ENCODE measurements at places on chromosomes 16 and 17.

DNA sequence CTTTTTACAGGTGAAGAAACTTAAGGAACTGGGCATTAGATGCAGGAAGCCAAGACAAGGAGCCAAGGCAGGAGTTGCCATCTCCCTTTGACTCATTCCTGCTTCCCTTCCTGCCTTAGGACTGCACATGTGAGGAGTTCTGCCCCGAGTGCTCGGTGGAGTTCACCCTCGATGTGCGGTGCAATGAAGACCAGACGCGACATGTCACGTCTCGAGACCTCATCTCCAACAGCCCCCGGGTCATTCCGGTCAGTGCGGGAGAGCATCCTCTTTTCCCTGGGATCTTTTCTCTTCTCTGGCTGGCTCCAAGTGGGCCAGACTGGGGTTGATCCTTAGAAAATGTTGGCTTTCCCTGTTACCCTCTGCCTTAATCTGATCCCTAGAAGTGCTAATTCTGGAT lies 6.6 kb downstream of the POLR2C start:
- no peak for DNase-seq

- no peak for DNase-seq
These were observed 2.8 kb downstream of the DCUN1D3 start for GRCh38 chr16:20897253-20897897.

- no peak for DNase-seq
These were observed 26.1 kb upstream of the VAT1L start for GRCh38 chr16:77762262-77762661.

GRCh38 chr17:77312061-77312701 lies 171.4 kb downstream of the SEC14L1 start:
- DNase-seq, result no peak

- DNase-seq, result no peak
These were observed 6.0 kb upstream of the BHLHA9 start for GRCh38 chr17:1264196-1264595.

GRCh38 chr17:77959926-77960521 lies 1.5 kb downstream of the TNRC6C start:
- no peak for DNase-seq

DNA sequence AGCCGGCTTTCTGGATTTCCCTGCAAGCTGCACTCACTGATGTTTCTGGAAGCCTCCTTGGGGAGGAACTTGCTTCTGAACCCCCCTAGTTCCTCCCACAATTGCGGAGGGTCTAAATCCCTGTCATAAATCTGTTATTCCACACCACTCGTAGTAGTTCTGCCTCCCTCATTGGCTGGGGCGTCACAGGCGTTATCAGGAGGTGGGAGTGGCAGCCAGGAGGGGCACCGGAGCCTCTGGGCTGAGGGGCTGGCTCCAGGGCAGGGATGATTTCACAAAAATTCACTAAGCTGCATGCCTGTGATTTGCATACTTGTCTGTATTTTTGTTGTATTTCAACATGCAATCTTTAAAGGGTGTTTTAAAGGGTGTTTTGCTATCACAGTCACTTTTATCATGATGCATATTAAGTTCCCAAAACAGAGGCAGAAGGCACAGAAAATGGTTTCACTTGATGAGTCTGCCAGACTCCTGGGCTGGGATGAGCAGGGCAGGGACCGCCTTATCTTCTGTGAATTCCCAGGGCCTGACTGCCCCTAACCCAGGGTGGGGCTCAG lies 176.2 kb upstream of the FOXF1 start:
- no peak for DNase-seq

- DNase-seq, result peak; percentile 40
These were observed 22.5 kb upstream of the ENPP7 start for GRCh38 chr17:79707931-79708891.

DNA sequence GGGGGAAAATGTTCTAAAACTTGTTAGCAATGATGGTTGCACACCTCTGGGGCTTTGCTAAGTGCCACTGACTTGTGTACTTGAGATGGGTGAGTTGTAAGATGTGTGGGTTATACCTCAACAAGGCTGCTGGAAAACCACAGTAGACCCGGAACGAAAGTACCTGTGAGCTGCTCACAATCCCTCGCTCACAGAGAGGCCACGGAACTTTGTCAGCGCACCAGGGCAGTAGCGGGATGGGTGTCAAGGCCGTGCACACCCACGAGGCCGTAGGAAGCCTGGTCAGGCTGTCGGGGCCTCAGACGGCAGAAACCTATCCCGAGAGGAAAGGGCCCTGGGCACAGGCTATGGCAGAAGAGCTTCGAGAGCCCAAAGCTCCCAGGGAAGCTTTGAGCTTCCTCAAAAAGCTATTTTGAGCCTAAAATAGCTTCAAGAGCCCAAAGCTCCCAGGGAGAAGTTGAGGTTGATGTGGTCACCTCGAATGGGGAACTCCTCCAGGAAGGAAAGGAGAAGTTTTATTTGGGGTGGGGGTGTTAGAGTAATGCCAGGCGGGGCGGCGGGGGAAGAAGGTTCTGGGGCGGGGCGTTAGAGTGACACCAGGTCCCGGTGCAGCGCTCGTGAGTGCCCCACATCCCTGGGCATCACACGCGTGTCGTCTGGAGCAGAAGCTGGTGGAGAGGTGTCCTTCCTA lies 19.0 kb downstream of the CBFA2T3 start:
- DNase-seq, result no peak

GRCh38 chr16:19515757-19516156 lies 6.1 kb downstream of the GDE1 start:
- no peak for DNase-seq

DNA sequence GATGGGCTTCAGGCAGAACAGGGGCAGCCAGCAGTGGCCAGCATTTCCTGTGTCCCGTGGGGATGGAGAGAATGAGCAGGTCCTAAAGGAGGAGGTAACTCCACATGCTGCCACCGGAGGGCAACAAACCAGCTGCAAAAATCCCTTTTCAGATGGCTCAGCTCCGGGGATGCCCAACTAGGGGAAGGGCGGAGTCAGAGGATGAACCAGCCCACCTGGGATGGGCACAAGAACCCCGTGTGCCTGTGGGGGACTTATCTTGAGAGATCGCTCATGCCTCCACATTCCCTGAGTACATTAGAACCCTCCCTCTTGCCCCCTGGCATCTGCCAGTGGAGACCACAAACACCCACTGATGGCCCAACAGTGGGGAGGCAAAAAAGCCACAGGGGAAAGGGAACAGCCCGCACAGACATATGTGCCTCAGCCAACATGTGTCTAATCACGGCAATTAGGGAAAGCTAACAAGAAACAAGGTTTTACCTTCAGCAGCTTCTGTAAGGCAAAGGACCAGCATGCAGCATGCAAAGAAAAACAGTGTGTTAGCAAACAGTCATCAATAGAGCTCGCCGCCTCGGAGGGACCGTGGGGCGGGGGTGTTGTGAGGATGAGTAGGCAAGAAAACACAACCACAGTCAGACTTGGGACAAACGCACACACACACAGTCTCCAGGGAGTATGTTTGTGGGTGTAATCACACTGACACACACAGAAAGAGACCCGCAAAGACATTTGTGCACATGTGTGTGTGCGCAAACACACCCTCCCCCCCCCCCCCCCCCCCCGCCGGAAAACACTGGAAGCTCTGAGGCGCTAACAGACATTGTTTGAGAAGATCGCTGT lies 64.0 kb downstream of the MYO18A start:
- DNase-seq, result peak; percentile 21

GRCh38 chr16:72963533-72964315 lies 84.2 kb downstream of the ZFHX3 start:
- DNase-seq, result no peak

DNA sequence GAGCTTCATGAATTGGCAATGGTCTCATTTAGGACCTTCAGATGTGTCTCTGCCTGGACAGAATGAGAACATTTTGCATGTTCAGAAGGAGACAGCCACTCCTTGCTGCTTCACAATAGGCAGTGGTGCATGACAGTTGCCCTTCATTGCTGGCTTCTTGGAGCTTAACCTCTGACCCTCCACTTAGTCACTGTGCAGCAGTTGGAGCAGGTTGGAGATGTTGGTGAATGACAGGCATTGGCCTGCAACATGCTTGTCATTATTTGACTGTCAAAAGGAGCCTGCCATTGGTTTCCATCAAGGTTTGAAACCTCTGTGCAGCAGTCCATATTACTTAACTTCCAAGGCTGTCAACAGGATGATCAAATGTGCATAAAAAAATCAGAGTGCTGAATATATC lies 22.7 kb downstream of the FTO start:
- DNase-seq, result no peak

- no peak for DNase-seq
These were observed 19.1 kb downstream of the TRARG1 start for GRCh38 chr17:1298606-1299005.

GRCh38 chr17:18933102-18934058 lies 18.6 kb upstream of the SLC5A10 start:
- DNase-seq, result no peak

GRCh38 chr17:61389670-61390478 lies 9.8 kb upstream of the TBX2 start:
- DNase-seq, result peak; percentile 36

GRCh38 chr17:32497431-32498205 lies 10.8 kb downstream of the CDK5R1 start:
- DNase-seq, result no peak

GRCh38 chr17:82779541-82779940 lies 27.7 kb downstream of the TBCD start:
- no peak for DNase-seq

DNA sequence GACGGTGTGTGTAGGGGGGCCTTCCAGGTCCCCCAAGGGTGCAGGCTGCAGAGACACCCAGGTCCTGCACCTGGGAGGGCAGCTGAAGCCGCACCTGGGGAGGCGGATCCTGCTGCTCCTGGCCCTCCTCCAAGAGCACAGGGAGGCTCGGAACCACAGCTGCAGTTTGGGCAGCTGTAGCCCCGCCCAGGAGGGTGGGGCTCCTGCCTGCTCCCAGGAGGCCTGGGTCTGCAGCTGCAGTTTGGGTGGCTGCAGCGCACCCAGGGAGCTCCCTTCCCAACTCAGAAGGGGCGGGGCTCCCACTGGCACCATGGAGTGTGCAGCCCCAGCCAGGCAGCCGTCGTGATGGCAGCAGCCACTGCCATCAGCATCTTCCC lies 69.4 kb upstream of the NKD1 start:
- no peak for DNase-seq

DNA sequence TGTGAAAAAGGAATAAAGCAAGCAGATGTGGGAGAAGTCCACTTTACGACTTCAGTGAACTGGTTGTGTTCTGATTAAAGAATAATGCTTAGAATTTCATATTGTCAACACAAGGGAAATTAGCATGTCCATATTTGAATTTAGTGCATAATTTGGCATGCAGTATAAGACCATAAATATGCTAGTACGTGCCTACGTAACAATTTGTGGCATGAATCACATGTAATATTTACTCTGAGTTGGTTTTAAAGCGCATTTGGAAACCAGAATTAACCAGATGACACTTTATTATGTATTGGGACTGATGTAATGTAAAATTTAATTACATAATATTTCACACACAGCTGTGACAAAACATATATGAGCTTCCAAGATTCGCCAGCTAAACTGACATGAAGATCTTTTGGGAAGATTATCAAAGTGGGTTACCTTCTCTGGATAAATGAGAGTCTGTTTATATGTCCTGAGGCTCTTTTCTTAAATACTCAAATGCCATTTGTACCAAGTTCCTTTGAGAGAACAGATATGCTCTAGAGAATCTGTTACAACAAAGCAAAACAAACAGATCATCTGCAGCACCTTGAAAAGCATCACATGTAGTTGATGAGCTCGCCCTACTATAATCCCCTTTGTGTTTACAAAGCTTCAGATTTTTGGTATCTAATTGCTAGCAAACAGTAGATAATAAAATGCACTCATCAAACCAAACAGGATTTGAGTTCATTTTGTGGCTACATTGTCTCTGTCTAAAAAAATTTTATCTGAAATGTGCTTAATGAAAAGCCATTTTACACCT lies 1468.6 kb downstream of the CDH11 start:
- DNase-seq, result no peak

- no peak for DNase-seq
These were observed 21.4 kb downstream of the HAPSTR1 start for GRCh38 chr16:9112844-9113186.

DNA sequence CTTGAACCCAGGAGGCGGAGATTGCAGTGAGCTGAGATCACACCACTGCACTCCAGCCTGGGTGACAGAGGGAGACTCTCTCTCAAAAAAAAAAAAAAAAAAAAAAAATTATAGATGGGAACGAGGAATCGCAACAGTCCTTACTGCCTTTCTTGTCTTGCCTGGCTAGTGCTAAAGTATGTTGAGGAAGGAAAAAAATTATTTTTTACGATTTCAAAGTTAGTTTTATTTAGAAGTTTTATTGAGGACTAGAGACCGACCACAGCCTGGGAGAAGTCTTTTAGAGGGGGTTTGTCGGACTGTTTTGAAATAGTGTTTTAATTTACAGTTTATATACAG lies 15.8 kb upstream of the DNAH17 start:
- DNase-seq, result no peak

DNA sequence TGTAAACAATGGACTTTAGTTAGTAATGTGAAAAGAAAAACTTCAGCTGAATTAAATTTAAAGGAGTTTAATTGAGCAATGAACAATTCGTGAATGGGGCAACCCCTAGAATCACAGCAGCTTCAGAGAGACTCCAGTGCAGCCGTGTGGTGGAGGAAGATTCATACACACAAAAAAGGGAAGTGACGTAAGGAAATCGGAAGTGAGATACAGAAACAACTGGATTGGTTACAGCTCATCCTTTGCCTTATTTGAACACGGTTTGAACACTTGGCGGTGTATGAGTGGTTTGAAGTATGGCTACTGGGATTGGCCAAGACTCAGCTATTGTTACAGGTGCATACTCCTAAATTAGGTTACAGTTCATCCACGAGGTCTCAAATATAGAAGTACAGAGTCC lies 460.4 kb upstream of the ASIC2 start:
- no peak for DNase-seq

DNA sequence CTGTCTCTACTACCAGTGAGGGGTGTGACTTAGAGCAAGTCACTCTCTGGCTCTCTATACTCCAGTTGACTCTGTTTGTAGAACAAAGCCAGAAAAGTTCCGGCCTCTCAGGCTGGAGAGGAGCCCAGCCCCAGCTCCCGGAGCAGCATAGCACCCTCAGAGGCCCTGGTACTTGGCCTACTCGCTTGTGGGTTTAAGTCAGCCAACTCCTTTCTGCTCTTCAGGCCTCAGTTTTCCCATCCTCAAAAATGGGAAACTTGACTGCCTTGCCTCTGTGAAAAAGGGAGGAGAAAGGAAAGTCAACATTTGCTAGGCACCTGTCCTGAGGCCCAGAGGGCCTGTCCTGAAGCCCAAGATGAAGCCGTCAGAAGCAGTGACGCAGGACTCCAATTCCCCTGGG lies 1.1 kb downstream of the CHST6 start:
- DNase-seq, result no peak

- DNase-seq, result peak; percentile 75
These were observed 843 bp downstream of the TP53 start for GRCh38 chr17:7686222-7687071.

DNA sequence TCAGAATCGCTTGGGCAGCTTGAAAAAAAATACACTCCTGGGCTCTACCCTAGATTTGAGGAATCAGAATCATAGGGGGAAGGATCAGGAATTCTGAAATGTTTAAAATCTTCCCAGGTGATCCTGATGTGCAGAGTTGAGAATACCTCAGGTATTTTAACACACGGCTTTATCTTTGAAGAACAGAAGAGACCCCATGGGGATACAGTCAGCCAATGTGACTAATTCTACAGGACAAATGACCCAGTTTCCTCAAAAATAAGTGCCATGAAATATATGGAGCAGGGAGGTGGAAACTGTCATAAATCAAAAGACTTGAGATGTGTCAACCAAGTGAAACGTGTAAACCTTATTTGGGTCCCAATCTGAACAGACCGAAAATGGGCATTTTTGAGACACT lies 52.7 kb downstream of the CCDC42 start:
- DNase-seq, result no peak

All from MM.1S (cell line).